ENCODE measurements at places on chromosomes 2 and 18.

- no peak for DNase-seq
These were observed 1781.3 kb upstream of the CELF4 start for GRCh38 chr18:39346916-39347315.

GRCh38 chr2:7744827-7745226, 827.6 kb downstream of the RNF144A start:
- DNase-seq = no peak

- no peak for DNase-seq
These were observed 121.8 kb downstream of the FHOD3 start for GRCh38 chr18:36419188-36419899.

DNA sequence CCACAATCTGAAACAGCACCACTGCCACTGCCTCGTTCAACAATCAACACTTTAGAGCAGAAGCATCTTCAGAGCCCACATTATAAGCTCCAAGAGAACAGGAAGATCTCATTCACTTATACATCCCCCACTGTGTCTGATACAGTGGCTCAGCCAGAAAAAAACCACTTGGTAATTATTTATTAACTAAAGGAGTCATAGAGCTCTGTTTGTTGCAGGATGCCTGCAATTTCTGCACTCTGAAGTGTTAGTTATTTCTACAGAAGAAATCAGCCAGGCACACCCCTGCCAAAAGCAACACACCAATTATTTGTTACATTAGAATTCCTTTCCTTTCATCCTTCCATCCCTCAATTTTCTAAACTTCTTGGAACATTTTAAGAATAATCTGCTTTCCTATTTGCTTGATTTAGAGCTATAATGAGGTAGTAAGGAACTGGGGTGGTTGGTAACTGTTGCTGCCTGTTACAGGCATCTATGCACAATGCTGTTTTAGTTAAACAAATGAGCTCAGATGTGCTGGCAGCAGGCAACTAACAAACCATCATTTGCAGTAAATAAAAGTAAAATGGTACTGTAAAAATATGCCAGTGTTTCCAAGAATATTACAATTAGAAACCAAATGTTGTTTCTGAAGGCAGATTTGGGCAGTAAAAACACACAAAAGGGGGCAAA, 59.9 kb downstream of the DYM start:
- DNase-seq = no peak

DNA sequence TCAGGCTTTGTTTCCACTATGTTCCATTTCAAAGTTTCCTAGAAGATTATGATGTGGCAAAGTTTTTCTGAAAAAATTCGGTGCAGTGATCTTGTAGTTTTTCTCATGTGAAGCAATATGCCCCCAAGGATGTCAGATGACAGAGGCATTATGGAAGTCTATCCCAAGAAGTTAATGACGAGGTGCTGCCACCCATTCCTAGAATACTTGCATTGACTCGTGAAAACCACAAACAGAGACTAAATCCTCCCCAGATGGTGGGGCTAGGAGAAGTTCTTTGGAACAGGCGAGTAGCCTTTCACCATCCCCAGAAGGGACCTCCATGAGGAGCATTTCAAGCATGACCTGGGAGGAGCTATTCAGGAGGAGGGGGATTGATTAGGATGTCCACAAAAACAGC, 40.2 kb upstream of the COPS8 start:
- DNase-seq = no peak

DNA sequence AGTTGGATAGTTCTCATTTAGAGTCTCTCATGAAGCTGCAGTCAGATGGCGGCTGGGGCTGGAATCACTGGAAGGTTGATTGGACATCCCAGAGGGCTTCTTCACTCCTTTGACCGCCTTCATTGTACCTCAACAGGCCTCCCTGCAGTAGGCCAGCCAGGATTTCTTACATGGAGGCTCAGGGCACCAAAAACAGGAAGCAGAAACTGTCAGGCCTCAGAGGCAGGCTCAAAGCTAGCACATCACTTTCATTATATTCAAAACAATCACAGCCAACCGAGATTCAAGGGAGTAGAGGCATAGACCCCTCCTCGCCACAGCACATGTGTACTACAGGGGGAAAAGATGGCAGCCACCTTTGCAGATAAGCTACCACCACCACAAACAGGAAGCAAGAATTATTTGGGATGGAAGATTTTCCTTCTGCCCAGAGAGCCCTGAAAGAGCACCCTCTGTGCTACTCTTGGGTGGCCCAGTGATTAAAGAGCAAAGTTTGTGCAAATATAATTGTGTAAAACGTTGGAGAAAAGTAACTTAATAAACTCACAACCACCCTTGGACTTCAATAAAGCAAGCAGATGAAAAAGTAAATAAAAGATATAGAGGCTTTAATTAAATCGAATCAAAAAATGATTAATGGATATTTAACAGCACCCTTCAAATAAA, 155.3 kb downstream of the GFPT1 start:
- no peak for DNase-seq

DNA sequence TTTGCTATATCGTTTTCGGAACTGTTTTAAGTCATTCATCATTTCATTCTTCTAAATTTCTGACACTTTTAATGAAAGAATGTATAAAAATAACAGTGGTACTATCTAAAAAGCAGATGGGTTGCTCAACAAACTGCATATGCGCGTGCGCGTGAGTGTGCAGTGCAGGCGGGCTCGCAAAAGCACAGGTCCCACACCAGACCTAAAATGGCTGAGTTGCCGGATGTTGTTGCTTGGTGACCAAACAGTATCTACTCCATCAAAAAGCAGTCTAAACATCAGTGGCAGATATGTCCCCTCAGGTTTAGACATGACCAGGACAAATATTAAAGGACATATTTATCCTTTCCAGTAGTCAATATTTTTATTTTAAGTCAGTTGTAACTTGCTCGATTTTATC, 5.1 kb downstream of the NOL4 start:
- no peak for DNase-seq

GRCh38 chr18:56238576-56238975, 399.8 kb downstream of the TXNL1 start:
- DNase-seq = no peak

Measured in hypothalamus (tissue), 51 donors.